ENCODE measurements at places on chromosomes 4 and X. TPM values are rescaled to one million over a fixed set of nuclear protein-coding genes. Genes with fewer than 3 reads are reported as not detected.

The RHOXF1 gene
- 3.3 TPM for polyA plus RNA-seq

- DNase-seq: no peak
These were observed 94.1 kb upstream of the TLR2 start for GRCh38 chr4:153589703-153590595.

DNA sequence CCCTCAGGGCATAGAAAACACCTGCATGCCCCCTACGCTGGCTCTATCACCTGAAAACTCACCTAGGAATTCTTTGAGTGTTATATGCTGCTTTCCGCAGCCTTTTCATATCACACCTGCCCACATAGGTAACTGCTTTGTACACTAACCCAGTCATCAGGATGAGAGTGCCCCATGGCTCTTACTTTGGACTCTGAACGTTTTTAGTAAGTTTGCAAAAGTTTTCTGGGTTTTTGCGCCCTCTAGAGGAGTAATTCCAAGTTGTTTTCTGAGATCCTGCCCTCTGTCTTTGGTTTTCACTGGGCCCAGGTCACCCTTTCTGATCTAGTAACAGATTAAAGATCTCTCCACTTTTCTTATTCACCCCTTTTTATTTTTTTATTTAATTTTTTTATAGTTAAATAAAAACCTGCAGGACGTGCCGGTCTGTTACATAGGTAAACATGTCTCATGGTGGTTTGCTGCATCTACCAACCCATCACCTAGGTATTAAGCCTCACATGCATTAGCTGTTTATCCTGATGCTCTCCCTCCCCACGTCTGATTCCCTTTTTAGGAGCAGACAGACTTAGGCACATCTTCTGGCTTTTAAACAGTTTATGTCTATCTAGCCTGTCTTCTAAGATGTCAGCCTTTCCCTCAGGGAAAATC is 139.2 kb downstream of the NWD2 start:
- DNase-seq: no peak

GRCh38 chr4:10081218-10081606 is 35.4 kb downstream of the WDR1 start:
- DNase-seq: no peak

- DNase-seq: no peak
These were observed 115.6 kb downstream of the GPR143 start for GRCh38 chrX:9650091-9650490.

- no peak for DNase-seq
These were observed 43.5 kb downstream of the FMR1NB start for GRCh38 chrX:148024425-148025148.

The CHM gene
- 22.8 TPM for polyA plus RNA-seq

DNA sequence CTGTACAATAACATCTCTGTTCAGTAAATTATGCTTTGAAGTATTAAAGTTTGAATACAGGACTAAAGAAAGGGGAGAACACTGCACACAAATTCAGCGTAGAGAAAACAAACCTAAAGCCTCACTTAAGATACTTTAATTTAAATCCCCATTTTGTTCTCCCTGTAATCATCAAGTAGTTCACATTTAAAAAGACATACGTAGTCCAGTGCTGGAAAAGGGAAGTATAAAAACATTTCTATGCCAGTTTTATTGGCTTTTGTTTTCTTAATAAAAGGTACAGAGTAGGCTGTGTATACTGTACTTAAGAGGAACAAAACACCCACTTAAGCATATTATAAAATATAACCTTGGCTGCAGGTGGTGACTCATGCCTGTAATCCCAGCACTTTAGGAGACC is 101.6 kb downstream of the FGF16 start:
- no peak for DNase-seq

DNA sequence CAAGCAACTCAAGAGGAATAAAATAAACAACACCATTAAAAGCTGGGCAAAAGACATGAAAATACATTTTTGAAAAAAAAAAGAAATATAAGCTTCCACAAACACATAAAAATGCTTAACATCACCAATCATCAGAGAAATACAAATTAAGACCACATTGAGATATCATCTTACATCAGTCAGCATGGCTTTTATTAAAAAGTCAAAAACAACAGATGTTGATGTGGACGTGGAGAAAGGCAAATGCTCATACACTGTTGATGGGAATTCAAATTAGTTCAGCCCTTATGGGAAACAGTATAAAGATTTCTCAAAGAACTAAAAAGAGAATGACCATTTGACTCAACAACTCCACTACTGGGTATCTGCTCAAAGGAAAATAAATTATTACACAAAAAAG is 59.6 kb downstream of the STK32B start:
- no peak for DNase-seq

The SLC4A4 gene
- polyA plus RNA-seq: 111 TPM

The CORIN gene
- 1.9 TPM for polyA plus RNA-seq

DNA sequence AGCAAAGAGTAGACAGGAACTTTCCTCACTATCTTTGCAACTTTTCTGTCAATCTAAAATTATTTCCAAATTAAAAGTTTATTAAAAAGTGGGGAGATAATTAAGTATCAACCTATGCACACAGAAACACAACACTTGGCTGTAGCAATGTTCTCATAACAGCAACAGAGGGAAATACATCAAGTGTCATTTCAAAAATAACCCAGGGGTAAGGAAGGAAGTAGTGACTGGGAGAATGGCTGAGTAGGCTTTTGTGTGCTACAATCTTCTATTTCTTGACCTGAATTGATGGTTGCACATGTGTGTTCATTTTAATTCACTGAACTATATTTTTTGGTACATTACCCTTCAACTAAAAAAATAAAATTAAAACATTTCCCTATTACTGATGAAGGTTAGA is 67.5 kb downstream of the ABCG2 start:
- no peak for DNase-seq

- no peak for DNase-seq
These were observed 89.8 kb downstream of the COMMD8 start for GRCh38 chr4:47373709-47374108.

- no peak for DNase-seq
These were observed 9.4 kb downstream of the GPRIN3 start for GRCh38 chr4:89298155-89298554.

The SPANXA2 gene
- polyA plus RNA-seq: not detected

The CXCL13 gene
- not detected for polyA plus RNA-seq

The ZNF280C gene
- polyA plus RNA-seq: 3.9 TPM

Measured in spinal cord (tissue), 10 donors.